ENCODE measurements at places on chromosomes 2 and 18. TPM values are rescaled to one million over a fixed set of nuclear protein-coding genes. Genes with fewer than 3 reads are reported as not detected.
A peak's percentile ranks its signal among the peaks of the same experiment; 100 is the strongest.

The PLB1 gene
- total RNA-seq, result 14.3 TPM

The GKN2 gene
- total RNA-seq, result not detected

- peak; percentile 7 for DNase-seq
Measured at GRCh38 chr18:79954791-79955190, 3.3 kb upstream of the SLC66A2 start.

DNA sequence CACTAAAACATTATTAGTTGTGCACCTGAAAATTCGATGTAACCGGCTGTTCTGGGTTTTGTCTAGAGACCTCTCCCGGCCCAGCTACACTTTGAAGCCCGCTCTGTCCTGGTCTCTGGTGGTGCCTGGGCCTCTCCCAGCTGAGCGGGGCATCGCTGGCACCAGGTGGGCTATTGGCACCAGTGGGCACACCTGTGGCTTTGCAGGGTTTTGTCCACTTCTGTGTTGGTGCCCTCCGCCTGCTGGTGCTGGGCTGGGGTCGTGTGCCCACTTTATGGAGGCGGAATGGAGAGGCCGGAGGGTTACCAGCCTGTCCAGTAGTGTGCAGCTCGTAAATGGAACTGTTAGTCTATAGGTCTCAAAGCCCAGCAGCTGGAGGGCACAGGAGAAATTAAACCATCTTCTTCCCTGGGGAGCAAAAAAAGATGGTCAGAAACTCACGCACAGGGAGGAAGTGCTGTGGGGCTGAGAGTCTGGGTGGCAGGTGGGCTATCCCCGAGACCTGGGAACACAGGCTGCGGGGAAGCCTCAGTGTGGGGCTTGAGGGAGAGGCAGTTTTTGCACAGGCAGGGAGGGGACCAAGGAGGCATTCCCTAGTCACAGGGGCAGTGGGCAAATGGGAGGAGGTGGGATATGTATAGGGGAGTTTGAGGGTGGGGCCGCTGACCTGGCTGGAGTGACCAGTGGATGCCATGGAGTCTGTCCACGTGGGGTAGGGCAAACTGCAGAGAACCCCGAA lies 30.4 kb downstream of the SH3BP4 start:
- no peak for DNase-seq

DNA sequence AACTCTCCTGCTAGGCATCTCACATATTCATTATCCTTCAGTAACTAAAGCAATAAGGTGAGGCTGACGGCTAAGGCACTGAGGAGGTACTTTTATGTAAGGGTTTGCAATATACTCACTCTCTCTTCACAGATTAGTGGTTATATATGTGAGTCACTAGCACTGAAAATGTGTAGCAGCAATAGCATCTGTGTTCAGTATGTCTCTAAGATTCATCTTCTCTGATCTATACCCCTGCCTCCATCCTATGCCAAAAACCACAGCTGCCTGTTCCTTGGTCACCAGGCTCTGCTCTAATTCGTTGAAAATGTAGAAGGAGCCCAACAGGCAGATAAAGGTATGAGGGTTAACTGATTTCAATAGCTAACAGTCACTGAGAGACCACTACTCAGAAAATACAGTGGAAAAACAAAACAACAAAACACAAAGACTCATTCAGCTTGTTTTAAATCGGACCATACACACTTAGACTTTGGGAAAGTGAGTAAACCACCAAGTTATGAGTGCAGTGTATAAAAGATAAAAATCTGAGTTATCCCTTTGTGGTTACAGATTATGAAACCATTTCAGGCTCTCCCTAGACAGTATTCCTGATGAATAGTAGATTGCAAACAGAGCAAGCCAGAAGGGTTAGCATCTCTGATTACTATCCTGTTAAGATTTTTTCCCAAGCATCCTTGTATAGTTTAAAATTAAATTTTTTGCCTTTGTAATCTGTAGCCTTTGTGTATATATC lies 75.3 kb upstream of the CYP26B1 start:
- DNase-seq, result no peak

- DNase-seq, result peak; percentile 5
Measured at GRCh38 chr2:239154971-239155805, 245.6 kb downstream of the HDAC4 start.

GRCh38 chr2:182509-183122 lies 81.2 kb downstream of the SH3YL1 start:
- no peak for DNase-seq

GRCh38 chr18:52242711-52243110 lies 97.3 kb upstream of the DCC start:
- DNase-seq, result no peak

DNA sequence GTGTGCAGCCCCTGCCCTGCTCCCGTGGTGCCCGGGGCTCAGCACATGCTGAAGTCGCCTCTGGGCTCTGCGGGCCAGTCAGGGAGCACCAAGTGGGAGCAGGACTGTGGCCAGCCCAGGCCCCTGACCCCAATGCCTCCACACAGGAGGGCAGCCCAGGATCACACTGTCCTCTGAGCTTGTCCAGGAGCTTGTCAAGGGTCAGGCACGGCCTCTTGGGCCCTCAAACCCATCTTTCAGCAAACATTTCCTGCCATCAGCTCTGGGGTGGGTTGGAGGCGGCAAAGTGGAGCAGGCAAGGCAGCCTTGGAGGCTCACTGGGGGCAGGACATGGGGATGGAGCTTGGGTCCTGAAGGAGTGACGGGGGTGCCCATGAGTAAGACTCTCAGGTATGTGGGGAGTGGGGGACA lies 10.3 kb downstream of the SNED1 start:
- DNase-seq, result no peak

DNA sequence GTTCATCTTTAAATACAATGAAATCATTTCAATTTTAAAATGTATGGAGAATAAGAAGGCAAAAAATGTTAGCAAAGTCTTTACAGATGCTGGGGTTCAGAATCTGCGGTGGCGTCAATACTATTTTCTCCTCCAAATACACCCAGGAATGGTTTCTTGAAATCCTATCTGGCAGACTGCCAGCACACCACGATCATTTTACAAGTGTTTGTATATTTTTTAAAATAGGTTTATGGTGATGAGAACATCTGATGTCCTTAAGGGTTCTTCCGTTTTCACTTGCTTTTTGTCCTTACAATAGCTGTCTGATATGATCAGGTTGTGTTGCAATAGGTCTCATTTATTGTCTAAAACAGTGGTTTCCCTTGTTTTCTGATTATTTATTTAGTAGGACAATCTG lies 89.6 kb downstream of the CMPK2 start:
- no peak for DNase-seq

The FAM110C gene
- total RNA-seq, result 0.63 TPM

DNA sequence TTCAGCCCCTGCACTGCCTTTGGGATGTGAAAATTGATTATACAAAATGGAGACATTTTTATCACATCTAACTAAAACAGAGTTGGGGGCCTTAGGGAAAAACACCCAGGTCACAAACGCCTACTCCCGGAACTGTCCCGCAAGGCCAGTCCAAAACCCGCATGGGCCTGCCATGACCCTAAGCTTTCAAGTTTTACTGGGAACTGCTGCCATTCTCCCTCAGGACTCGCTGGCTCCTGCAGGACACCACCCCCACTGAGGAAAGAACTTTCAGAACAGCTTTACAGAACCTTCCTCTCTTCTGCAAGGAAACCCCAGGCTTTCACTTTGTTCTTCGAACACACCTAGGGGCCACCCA lies 320.4 kb upstream of the HS6ST1 start:
- no peak for DNase-seq

DNA sequence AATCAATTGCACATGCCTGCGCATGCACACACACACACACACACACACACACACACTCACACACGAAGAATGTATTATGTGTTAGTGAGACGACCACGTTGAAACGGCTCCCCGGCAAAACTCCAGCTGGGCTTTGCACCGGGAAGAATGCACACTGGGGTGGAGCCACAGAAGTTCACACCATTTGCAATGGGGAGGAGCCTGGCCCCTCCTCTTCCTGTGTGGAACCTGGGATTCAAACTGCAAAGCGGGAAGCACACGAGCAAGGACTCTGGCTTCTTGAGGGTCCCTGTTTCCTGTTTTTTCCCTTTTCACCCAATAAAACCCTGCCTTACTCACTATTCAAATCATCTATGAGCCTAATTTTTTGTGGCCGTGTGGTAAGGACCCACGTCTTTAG lies 304.0 kb upstream of the TMEFF2 start:
- DNase-seq, result no peak

- no peak for DNase-seq
Measured at GRCh38 chr2:240970816-240971215, 27.6 kb upstream of the SNED1 start.

GRCh38 chr2:74461187-74462053 lies 3.2 kb downstream of the WBP1 start:
- no peak for DNase-seq

The IL36A gene
- total RNA-seq, result not detected

DNA sequence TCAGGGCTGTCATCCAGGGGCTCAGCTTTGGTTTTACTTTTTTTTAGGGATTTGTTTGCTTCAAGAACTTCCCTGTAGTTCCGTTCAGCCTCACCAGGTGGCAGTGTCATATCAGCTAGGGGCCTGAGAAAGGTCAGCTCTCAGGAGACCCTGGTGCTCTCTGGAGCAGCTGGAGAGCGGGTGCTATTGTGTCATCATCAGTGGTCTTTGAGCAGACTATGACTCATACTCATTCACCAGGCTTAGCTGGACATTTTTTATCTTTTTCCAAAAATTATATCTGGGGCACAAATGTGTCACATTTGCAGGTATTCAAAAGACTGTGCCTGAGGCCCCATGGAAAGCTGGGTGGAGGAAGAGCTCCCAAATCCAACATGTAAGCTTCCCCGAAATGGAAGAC lies 24.4 kb downstream of the ZNF892 start:
- DNase-seq, result no peak

- no peak for DNase-seq
Measured at GRCh38 chr2:32752952-32753351, 125.1 kb downstream of the TTC27 start.

- no peak for DNase-seq
Measured at GRCh38 chr18:12907258-12907925, 23.4 kb upstream of the PTPN2 start.

DNA sequence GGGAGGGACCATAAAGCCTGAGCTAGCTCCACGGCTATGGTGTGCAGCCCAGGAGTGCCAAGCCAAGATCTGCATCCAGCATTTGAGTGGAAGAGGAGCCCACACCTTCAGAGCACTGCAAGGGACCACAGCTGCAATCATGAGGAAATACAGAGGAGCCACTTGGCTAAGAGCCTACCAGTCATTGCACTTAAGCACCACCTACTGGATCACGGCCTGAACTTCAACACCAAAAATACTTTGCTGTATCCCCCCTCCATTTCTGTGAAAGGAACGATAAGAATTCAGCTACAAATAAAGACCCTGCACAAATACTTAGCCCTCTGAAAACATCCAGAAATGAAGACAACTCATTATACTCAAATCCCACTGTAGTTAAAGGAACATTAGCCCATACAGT lies 545.3 kb downstream of the TSN start:
- no peak for DNase-seq

DNA sequence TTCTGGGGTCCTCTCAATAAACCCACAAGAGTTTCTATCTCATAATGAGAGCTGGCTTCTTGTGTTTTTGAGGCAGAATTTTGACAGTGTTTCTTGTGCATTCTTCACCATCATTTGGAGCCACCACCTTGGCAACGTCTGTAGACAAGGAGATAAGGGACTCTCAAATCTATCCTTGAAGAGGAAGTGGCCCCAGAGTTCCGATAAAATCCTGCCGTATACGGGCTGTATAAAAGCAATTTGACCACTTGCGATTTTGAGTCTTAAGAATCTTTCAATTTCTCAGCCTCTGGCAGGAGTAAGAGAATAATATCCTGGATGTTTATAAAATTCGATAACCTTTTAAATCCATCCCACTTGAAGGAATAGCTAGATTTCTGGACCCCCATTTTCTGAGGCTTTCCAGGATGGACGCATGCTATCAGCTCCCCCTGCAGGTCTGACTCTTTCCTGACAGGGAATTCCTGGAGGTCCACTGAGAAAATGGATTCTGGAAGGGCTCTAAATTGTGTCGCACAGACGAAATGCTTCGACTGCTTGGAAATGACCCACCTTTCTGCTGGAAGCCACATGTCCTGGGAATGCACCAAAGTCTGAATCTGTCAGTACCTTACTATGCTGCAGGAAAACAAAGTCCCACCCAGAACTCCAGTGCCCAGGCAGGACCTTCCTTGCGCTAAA lies 54.1 kb downstream of the E2F6 start:
- no peak for DNase-seq

DNA sequence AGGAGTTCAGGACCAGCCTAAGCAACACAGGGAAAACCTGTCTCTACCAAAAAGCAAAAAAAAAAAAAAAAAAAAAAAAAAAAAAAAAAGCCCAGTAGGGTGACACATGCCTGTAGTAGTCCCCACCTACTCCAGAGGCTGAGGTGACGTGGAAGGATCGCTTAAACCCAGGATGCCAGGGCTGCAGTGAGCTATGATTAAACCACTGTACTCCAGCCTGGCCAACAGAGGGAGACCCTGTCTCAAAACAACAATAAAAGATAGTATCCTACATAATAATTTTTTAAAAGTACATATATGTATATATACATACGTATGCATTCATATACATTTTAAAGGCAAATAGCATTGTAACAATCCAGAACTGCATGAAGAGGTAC lies 51.7 kb downstream of the SOS1 start:
- DNase-seq, result no peak

DNA sequence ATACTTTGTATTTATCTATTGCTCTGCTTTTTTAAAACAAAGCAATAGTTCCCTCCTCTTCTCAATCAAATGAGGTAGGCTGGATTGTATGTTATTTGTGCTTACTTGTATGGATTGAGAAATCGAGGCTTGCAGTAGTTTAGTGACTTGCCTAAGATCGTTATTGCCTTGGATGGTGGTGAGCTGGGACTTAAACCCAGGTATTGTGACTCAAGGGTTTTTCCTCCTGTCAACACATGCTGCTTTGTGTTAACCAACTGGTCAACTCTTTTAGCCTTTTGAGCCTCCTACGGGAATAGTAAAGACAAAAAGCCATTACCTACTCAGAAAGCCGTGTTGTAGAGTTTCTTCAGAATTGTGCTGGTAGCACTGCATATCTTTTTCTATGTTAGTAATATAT lies 95.2 kb upstream of the THUMPD2 start:
- DNase-seq, result no peak

- DNase-seq, result no peak
Measured at GRCh38 chr18:12373771-12374116, 3.3 kb downstream of the AFG3L2 start.

- DNase-seq, result no peak
Measured at GRCh38 chr2:9820020-9820973, 23.0 kb upstream of the TAF1B start.

DNA sequence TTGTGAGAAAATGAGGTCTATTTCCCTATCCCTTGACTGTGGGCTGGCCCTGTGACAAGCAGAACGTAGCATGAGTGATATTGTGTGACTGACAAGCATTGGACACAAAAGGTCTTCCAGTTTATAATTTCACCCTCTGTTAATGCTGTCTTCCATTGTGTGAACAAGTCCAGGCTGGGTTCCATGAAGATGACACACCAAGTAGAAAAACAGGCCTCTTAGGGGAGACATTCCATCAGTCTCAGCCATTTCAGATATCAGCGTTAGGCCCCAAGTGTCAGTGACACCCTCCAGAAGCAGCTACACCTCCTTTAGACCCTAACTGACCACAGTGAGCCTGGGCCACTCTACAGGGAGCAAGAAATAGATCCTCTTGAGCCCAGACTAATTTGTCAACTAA lies 511.3 kb downstream of the FBXO15 start:
- no peak for DNase-seq

GRCh38 chr2:157764386-157764785 lies 111.7 kb downstream of the ACVR1 start:
- no peak for DNase-seq

GRCh38 chr2:101012054-101012705 lies 10.1 kb downstream of the RPL31 start:
- no peak for DNase-seq
